ENCODE measurements at places on chromosomes 1 and 21.

DNA sequence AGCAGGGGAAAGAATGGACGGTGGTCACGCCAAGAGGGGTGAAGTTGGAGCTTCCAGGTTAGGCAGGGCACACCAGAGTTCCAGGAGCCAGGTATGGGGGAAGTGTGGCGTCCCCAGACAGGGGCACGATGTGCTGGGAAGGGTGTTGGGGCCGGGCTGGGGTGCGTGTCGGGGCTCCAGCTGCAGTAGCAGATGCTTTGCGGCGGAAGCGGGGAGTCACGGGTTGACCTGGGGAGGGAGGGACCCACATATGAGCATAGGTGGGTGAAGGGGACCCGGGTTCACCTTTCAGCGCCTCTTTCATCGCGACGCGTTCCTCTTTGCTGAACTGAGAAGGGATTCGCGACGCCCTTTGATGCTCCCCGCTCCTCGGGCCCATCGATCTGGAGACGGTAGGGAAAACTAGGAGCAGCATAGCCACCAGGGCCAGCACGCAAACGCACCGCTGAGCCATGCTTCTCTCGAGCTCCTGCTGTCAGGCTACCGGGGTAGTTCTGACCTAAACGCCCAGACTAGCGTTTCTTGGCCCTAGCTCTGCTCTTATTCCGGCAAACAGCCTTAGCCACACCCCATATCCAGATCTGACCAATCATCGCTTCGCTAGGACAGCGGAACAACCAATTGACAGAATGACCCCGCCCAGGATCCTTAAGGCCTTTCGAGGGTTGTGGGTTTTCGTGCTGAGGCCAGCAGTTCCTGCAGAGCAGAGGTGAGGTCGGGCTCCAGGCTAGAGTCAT is at the start of gene PM20D1:
Gene PM20D1, minus strand, starts transcription at position 514 of the 737 bp plus-strand sequence. Its CDS starts 60 bp downstream, at position 454.
- DNase-seq, result peak; percentile 78

DNA sequence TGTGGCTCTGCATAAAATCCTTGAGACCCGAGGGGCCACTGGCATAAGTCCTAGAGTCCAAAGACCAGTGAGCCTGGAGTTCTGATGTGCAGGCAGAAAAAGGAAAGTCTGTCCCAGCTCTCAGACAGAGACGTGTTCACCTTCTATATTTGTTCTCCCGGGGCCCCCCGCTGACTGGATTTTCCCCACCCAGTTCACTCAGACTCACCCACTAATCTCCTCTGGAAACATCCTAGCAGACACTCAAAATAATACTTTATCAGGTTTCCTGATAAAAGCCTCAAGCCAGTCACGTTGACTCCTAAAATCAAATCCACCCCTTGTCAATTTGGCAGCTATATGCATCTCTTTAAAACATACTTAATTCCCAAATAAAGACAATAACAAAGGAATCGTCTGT is 1084.2 kb upstream of the NCAM2 start:
- DNase-seq, result no peak

DNA sequence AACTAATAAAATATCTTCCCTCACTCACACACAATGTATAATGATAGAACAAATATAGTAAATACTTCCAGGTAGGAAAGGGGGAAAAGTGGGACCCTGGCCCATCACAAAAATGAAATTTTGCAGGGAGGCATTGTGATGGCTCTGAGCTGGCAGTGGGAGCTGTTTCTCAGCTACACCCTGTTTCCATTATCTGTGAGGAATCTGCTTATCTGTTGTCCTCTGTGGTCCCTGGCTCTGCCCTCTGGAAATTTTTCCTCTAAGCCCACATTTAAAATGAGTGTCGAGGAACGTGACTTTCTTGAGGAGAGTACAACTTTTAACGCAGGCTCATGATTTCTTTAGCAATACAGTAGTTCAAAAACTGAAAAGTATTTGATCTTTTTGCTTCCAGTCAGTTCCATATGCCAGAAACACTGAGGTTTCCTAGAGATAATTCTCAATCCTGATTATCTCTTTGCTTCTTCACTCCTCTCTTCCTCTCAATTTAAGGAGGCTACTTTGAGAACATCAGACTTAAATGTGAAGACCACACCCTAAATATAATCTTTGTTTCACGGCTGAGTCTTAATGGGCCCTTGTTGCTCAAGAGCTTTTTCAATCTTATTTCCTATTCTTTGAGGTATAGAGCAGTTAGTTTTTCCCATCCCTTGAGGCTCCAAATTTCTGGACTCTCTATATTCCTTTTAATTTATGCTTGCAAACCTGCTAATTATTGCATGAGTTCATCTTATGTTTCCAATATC is 5.0 kb upstream of the EEIG2 start:
- DNase-seq, result no peak

GRCh38 chr1:114979278-114979891 is 50.2 kb upstream of the TSHB start:
- DNase-seq, result peak; percentile 47

DNA sequence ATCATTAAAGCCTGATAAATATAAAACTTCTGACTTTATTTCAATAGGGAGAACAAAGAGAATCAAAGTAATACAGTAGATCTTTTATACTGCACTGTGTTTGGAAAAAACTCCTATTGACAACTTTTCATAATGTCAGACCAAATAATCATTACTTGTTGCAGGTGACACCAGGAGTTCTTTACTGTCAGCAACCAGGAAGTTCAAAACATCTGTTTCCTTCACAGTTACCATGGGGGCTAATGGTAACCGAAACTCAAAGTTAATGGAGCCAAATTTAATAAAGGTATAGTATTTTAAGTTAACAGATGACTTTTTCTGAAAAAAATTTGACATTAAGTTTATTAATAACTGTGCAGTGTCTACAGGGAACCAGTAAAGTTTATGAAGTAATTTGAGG is 10.6 kb downstream of the EFCAB7 start:
- DNase-seq, result no peak

DNA sequence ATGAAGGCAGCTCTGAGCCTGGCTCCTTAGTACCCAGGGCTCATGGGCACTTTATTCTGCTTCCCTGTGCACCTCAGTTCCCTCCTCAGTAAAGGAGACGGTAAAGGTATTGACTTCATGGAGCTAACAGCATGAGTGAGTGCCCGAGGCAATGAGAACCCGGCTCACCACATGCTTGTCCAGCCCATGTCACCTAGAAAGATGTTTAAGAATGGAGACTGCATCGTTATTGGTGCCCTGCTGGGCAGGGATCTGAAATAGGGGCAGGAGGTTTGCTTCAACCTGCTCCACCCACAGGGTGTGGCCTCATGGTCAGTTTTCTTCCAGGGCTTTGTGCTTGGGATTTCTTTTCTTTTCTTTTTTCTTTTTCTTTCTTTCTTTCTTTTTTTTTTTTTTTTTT is 7.0 kb upstream of the KCNE1 start:
- DNase-seq, result no peak
